KG1 (cell line): ENCODE measurements at places on chromosomes 4 and X.

- no peak for DNase-seq
Measured at GRCh38 chr4:8507196-8507570, 66.6 kb downstream of the TRMT44 start.

DNA sequence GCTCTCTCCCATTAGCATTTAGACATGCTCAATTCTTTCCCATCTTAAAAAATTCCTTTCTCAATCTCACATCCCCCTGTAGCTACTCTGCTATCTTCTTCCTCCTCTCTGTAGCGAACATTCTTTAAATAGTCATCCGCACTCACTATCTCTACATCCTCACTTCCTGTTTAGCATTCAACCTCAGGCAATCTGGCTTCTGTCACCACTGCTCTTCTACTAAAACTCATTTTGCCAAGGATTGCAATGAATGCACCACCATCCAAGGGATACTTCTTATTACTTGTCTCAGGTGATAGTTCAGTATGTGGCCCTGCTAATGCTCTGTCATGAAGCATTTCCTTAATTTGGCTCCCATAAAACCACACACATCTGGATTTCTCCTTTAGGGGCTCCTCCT is 10.9 kb upstream of the TET2 start:
- DNase-seq, result no peak

GRCh38 chrX:7168371-7168770 is 20.4 kb upstream of the PUDP start:
- DNase-seq, result no peak

DNA sequence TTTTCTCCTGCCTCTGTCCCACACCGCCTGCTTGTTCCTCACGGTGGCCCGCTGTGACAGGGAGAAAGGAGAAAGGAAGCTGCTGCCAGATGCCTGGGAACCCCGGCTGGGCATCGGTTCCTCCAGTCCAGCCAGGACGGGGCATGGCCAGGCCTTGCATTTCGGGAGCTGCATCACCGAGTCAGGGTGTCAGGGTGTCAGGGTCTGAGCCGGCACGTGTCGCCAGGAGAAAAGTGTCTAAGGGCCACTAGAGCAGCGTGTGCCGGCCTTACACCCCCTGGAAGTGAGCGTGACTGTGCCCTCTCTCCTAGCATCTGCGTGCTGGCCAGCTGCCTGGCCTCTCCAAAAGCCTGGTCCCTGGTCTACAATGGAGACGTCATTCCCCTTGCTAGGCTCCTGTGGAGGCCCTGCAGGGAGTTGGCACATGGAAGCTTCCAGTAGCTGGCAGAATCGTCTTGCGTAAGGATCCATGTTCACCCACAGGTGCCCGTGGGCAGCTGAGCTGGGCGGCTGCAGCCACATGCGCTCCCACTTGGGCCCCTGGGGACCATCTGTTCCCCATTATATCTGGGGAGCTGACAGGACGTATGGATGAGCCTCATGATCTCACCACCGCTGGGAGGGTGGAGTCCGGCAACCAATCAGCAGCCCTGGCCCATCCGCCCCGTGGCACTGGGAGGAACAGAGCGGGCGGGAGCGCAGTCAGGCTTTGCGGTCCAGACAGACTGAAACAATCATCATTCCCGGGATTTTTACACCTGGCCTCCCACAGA is 39.9 kb upstream of the HMX1 start:
- DNase-seq, result no peak

DNA sequence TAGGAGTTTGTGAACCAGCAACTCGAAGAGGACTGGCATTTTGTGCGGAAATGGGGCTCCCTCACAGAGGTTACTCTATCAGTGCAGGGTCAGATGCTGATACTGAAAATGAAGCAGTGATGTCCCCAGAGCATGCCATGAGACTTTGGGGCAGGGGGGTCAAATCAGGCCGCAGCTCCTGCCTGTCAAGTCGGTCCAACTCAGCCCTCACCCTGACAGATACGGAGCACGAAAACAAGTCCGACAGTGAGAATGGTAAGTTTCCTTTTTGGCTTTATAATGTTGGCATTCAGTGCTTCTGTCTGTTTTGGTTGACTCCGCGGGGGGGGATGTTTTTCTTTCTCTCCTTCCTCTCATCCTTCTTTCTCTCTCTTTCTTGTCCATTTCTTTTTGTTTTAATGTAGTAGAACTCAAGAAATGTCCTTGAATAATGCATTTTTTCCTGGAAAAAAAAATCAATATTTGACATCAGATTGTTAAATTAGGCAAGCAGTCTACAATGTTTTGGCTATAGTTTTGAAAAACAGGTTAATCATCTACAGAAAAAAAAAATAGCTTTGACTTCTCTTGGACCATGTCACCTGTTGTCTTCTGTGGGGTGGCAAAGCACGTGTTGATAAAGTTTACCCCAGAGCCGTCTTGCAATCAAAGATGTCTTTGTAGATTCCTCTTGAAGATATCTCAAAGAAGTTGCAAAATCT is 103.6 kb downstream of the TENM3 start:
- no peak for DNase-seq

DNA sequence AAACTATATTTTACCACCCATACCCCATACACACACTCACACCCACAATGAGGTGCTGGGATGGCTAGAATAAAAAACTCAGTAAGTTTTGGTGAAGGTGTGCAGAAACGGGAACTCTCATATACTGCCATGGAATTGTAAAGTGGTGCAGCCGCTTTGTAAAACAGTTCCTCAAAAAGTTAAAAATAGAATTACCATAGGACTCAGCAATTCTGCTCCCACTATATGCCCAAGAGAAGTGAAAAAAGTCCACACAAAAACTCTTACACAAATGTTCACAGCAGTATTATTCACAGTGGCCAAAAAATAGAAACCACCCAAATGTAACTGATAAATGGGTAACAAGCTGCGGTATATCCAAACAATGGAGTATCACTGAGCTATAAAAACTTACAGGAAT is 6.5 kb downstream of the CENPU start:
- no peak for DNase-seq

- no peak for DNase-seq
Measured at GRCh38 chr4:14359991-14360390, 642.3 kb upstream of the CPEB2 start.

- no peak for DNase-seq
Measured at GRCh38 chr4:116024954-116025708, 911.7 kb upstream of the NDST4 start.

GRCh38 chrX:43860646-43861370 is 21.4 kb downstream of the MAOB start:
- no peak for DNase-seq

- no peak for DNase-seq
Measured at GRCh38 chrX:54178100-54178940, 4.7 kb downstream of the FAM120C start.

- no peak for DNase-seq
Measured at GRCh38 chr4:52660643-52661042, 1.5 kb upstream of the USP46 start.

DNA sequence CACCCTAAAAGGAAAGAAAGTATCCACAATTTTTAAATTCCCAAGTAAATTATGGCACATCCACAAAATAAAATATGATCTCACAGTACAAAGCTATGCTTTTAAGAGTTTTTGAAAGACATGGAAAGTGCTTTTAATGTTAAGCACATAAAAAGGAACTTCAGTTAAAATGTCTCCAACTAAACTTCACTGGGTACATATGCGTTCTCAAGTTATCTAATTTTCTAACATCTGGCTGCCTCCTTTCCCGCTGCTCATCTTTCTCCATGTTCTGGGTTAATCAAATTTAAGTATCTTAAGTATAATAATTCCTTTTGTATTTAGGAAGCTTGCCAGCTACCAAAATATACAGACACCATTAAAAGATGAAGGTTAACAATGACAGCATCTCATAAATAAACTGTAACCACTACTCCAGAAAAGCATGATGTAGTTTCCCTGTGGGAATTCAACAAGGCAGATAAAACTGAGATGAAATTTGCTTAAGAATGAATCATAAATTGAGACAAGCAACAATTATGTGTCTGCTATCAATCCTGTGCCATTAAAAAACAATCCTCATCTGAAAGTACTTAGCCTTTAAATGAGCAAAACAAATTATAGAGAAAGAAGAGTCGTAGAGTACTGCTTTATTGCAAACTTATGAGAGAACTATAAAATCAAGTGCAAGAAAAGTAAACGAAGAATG is 25.1 kb downstream of the PRSS12 start:
- no peak for DNase-seq

GRCh38 chr4:47222276-47222675 is 190.9 kb downstream of the GABRB1 start:
- DNase-seq, result no peak

GRCh38 chrX:10176121-10177003 is 19.6 kb downstream of the CLCN4 start:
- DNase-seq, result no peak

DNA sequence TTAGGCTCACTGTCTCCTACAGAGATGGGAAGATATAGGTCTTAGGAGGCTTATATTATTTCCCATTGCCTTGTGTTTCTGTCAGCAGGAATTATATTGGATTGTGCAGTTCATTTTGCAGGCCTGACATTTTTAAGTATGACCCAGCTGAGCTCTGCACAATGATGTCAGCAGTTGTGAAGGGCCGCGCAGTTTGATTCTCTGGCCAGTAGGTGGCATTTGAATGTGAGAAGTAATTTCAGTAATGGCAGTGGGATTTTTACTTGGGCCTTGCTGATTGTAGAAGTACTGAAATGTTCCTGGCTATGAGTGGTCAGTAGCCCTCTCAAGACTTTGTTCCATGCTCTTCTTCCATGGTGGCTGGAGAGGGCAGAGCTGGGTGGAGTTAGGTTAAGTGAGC is 247.2 kb upstream of the MTMR8 start:
- no peak for DNase-seq

DNA sequence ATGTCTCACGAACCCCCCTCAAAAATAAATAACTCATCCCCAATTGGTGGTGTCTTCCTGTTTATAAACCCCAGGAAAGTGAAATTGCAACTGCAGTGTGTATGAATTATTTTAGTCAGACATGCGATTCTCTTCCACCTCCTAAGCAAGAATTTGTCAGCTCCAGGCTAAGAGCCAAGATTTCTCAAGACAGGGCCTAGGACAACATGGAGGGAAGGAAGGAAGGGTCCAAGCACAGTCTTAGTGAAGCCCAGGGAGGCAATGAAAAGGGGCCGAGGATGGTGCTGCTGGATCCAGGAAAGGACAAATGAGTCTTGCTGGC is 20.0 kb downstream of the SH3KBP1 start:
- no peak for DNase-seq

GRCh38 chr4:126441173-126442035 is 1126.6 kb downstream of the FAT4 start:
- no peak for DNase-seq

- no peak for DNase-seq
Measured at GRCh38 chr4:124519196-124519595, 193.3 kb downstream of the ANKRD50 start.

GRCh38 chr4:8215001-8215427 is 15.9 kb downstream of the SH3TC1 start:
- DNase-seq, result no peak

DNA sequence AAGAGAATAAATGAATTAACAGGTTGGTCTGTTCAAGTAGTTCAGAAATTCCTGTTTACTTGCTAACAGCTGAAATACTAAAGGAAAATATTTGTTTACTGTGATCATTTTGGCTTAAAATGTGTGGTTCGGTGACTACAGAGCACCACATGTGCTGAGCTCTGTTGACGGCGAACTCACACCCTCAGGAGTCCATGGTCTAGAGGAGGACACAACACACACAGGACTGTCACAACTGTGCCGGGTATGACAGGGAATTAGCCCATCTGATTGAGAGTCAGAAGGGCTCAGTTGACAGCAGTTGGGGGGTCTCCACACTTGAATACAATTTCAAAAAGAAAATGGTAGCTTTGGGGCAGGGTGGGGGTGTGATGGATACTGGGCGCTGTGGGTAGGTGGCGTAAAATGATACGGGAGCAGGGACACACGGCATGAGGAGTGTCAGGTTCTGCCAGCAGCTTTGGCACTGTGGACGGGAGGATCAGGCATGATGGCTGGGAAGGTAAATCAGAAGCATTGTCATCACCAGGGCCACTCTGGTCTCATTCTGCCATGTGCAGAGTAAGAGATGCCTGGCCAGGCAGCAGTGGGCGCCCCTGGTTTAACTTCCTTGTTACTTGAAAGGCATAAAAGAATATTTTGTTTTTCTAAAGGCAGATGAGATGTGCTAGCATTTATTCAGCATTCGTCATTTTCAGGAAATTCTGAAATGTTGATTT is 33.3 kb downstream of the CLDN22 start:
- no peak for DNase-seq

DNA sequence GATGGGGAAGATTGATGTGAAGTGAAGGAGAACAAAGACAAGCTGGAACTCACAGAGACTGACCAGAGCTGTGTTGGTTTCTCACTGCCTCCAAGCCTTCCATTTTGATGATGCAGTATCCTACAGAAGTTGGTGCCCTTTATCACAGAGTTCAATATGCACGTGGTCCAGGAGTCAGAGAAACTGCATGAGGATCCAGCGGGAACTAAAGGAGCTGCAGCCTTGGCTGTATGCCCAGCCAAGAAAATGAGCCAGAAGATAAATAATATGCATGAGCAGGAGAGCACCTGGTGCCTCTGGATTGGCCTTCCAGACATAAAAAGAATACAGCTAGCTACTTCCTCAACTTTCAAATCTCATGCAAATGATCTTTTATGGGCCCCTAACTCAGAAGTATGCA is 44.3 kb upstream of the DCLK2 start:
- DNase-seq, result no peak

DNA sequence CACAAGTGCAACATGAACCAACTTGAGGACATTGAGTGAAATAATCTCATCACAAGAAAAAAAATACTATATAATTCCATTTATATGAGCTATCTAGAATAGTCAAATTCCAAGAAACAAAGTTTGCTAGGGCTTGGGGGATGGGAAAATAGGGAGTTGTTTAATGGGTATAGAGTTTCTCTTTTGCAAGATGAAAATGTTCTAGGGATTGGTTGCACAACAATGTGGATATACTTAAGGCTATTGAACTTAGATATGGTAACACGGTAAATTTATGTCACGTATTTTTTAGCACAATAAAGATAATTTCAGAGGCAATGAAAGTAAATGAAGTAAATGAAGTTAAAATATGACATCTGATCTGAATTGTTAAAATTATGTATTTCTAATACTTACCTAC is 7.9 kb downstream of the MFSD8 start:
- DNase-seq, result no peak

- no peak for DNase-seq
Measured at GRCh38 chr4:39548425-39549067, 21.3 kb upstream of the UGDH start.

GRCh38 chr4:184807797-184808712 is 17.7 kb downstream of the ACSL1 start:
- DNase-seq, result no peak

GRCh38 chr4:113069212-113069892 is 19.9 kb downstream of the ANK2 start:
- DNase-seq, result no peak
